ENCODE measurements at places on chromosomes 12 and 14.

- peak; percentile 31 for DNase-seq
Observed at GRCh38 chr12:57590864-57591781, at the start of gene PIP4K2C. PIP4K2C (plus strand) TSS chr12:57591192; CDS start chr12:57591290, 98 bp downstream.

GRCh38 chr12:29071099-29071498, 78.0 kb upstream of the FAR2 start:
- DNase-seq: no peak

DNA sequence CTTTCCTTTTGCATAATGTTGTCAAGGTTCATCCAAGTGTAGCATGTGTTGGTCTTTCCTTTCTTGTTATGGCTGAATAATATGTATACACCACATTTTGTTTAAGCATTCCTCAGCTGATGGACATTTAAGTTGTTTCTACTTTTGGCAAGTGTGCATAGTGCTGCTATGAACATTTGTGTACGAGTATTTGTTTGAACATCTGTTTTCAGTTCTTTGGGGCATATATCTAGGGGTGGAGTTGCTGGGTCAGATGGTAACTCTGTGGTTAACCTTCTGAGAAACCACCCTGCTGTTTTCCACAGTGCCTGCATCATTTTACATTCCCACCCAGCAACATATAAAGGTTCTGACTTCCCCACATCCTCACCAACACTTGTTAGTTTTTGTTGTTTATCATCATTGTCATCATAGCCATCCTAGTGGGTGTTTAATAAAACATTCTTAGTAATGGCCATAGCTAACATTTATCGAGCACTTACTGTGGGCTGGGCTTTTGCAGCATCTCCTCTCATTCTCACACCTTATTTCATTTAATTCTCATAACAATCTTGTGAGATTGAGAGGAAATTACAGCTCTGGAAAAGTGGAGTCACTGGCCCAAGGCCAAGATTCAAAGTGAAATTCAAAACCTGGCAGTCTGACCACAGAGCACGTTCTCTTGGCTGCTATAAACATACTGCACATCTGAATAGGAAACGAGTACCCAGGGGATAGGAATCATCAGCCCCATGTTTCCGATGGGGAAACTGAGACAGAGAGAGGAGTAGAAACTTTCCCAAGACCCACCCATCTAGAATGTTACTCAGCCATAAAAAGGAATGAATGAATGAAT, 193.6 kb downstream of the KSR2 start:
- DNase-seq: no peak

DNA sequence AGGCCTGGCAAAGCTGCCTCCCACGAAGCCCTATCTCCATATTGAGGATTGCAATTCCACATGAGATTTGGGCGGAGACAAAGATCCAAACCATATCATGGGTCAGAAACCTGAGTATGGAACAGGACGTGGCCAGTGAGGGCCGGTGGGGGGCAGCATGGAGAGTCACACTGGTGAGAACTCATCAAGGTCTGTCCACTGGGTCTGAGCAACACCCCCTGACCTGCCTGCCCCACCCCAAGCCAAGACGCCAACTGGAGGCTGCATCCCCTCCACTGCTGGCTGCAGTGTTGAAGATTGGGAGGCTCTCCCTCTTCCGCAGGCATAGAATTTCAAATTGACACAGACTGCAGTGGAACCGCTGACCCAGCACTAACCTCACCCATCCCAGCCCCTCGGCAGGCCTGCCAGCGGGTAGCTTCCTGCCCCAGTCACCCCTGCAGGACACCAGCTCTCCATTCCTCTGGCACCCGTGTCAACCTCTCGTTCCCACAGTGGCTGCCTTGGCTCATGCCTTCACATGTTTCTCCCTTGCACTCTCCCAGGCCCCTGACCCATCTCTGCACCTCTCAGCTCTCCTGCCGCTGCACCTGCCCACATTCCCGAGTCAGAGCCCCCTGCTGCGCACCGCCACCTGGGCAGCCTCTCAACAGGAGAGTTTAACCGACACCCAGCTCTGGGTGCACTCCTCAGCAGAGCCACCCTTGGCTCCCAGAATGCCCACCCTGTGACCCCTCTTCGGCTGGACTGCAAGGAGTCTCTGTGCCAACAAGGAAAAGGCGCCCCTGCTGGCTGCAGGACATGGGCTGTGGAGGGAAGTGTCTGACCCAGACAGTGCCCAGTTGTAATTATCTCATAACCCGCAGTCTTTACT, 45.2 kb upstream of the PPP2R5C start:
- DNase-seq: no peak

- DNase-seq: no peak
Observed at GRCh38 chr14:101470266-101470665, 91.0 kb upstream of the DIO3 start.

DNA sequence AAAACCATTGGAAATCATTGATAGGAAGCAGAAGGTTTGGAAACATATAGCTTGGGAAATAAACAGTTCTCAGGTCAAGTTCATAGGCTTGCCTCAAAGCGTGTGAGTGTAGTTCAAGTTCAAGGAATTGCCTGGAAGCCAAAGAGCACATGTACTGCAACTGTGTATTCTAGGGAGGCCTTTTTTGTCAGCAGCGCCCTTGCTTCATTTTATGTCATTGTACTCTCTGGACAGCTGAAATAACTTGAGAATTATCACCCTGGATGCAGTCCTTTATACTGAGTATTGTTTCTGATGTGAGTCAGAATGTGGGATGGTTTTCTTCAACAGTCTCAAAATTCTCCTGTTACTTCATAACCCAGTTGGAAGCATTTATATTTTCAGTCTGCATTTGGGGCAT, 16.0 kb upstream of the EVL start:
- no peak for DNase-seq

- no peak for DNase-seq
Observed at GRCh38 chr14:61147381-61147821, 133.7 kb downstream of the TMEM30B start.

DNA sequence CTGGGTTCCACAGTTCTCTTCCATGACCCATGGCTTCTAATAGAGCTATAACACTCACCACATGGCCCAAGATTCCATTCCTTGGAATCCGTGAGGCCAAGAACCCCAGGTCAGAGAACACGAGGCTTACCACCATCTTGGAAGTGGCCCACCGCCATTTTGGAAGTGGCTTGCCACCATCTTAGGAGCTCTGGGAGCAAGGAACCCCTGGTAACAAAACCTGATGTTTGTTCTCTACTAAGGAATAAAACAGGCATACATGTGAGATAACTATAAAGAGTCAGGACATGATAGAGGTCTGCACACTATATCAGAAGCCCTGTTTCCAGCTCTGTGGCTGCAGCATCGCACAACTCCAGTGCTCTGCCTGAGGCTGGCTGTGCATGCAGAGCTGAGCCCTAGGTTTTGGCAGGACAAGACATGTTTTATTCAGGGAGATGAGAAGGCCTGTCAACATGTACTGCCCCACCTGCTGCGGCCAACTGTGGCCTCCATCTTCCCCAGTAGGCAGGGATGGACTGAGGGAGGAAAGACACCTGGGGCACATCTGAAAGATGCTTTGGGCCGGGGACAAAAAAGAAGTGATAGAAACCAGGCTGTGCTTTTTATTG, 344.9 kb downstream of the DAD1 start:
- no peak for DNase-seq

DNA sequence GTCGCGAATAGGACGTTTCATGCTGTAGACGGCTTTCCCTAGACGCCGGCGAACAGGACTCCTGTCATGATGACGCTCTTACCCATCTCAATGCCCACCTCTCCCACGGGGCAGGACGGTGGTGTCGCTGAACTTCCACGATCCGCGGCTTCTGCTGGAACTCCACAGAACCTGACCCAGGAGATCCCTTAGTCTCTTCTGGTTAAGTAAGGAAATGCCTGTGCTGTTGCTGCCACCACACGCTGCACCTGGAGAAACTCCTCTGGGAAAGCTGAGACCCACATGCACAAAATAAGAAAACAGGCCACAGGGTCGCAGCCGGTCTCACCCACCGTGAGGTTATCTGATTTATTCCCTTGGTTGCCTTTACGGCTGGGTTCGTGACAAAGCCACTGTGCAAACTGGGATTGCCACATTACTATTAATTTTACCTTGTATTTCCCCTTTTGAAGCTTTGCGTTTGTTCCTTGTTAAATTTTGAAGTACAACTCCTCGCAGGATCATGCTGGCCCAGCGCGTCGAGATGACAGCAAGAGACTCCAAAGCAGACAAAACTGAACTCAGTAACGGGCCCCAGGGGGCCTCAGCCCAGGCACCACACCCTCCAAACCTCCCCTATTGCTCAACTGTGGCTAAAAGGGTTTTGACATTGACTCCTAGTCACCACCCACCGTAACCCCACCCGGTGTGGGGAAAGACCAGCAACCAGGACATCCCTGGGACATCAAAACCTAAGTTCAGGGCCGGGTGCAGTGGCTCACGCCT, 9.2 kb upstream of the MMP17 start:
- no peak for DNase-seq

- DNase-seq: no peak
Observed at GRCh38 chr12:122099856-122100255, 21.3 kb downstream of the MLXIP start.

DNA sequence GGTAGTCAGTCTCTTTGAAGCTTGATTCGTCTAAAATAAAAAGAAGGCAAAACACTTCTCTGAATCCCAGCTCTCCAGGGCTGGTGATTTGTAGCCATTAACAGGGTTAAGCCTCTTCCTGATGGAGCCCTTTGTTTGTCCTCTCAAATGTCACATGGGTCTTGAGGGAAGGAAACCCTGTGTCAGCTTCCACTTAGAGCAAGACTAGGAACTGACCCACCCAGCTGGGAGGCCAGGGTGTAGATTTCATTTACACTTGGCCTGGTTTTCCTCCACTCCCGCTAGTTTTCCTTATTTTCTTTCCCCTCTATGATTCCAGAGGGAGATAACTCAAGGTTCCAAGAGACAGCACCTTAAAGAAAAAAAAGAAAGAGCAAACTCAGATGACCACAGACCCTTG, 230.5 kb upstream of the EGLN3 start:
- DNase-seq: no peak

DNA sequence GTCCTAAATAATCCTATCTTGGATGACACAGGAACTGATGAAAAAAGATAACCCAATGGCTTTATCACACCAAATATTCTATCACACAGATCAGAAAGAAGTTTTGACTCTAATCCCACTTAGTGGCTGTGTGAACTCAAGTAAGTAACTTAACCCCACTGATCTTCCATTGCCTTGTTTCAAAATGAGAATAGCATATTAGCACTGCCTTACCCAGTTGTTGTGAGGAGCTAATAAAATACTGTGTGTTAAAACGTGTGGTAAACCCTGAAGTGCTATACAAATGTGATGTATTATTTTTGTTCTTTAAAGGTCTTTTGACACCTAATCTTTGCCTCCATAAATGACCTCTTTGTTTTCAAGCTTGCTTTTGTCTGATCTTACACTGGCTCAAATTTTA, 60.9 kb upstream of the ARID2 start:
- no peak for DNase-seq

- no peak for DNase-seq
Observed at GRCh38 chr12:96502477-96502876, 13.1 kb downstream of the CFAP54 start.

Measured in NCI-H2081 treated with DMSO at 0.1 percent for 48 hours (cell line).